CD4-positive, alpha-beta T cell treated with Interleukin-1 beta for 1 hour (primary cell): ENCODE measurements at places on chromosomes 7 and 10.

GRCh38 chr10:43965918-43966570 is 317.4 kb upstream of the ZNF32 start:
- DNase-seq: no peak

- no peak for DNase-seq
Measured at GRCh38 chr10:68135362-68135761, 26.1 kb downstream of the MYPN start.

- DNase-seq: no peak
Measured at GRCh38 chr7:132618271-132618955, 42.1 kb upstream of the PLXNA4 start.

GRCh38 chr7:76202666-76203030 is 952 bp downstream of the SRRM3 start:
- DNase-seq: no peak

DNA sequence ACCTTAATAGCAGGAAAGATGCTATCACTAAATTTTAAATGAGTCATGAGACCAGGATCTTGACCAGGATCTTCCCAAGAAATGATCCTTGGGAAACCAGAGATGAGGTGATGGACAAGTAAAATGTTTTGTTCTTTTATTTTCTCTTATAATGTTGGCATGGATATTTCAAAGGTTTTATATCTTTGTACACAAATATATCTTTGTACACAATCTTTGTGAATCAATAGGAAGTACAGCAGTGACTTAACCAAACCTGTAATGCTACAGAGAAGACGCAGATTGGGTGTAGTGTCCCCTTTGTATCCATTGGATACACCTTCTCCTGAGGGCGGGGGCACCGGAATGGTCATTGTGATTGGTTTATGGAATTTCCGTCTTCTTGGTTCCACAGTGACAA is 180.1 kb upstream of the CCDC6 start:
- DNase-seq: no peak

GRCh38 chr7:127588697-127589482 is 679 bp downstream of the ARF5 start:
- DNase-seq: peak; percentile 31

DNA sequence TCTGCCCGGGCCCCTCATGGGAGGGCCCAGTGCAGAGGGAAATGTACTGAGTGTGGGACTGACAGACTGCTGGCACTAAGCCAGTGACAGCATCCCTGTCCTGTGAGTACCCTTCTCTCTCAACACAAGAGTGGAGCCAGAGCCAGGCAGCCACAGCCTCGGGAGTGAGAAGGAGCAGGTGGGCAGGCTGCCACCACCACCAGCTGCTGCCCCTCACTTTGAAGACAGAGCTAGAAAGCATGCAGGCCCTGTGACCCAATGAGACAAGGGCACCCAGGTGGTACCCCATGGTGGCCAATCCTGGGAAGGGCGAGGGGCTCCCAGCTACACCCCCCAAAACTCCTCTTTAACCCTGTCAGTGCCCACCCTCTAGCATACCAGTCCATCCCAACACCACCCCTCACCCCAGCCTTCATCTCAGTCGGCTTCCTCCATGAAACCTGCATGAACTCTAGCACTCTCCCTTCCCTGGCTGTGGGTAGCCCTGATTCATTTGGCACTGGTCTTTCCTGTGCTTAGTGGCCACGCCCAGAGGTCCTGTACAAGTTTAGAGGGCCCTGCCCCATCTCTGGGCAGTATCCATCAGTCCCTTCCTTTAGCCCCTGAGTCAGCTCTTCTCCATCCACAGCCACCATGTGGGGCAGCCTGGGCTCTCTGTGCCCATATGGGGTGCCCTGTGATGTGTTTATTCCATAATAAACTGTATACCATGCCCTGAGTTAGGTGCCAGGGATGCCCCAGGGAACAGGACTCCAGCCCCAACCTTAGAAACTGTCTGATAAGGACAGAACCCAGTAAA is 207.0 kb upstream of the ZMIZ1 start:
- no peak for DNase-seq

- no peak for DNase-seq
Measured at GRCh38 chr10:75350791-75351190, 50.8 kb downstream of the ZNF503 start.

DNA sequence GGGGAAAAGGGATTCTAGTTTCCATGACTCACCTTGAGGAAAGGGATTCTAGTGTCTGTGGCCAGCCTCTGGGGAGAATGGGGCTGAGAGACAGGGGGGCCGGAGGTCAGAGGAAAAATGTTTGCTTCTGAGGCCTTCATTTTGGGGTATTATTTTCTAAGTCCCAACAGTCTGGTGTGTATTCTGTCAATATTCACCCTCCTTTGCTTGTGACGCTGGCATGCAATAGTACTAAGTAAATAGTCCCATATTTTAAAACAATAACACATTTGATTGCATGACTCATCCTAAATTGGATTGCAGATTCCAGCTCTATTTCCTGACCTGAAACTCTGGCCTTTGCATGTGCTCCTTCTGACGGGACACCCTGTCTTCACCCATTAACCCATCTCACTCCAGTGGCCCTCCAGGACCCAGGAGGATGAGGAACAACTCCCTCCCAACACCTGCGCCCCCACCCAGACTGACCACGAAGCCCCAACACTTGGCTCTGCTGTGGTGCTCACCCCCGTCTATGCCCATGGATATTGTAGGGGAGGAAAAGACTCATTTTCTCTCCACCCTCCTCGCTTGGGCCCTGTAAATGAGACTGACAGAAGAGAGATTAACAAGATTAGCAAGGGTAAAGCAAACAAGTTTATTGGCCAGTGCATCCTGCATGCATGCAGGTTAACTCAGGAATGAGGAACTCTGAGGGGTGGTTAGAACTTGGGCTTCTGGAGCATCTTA is 495.6 kb upstream of the KLF6 start:
- no peak for DNase-seq

DNA sequence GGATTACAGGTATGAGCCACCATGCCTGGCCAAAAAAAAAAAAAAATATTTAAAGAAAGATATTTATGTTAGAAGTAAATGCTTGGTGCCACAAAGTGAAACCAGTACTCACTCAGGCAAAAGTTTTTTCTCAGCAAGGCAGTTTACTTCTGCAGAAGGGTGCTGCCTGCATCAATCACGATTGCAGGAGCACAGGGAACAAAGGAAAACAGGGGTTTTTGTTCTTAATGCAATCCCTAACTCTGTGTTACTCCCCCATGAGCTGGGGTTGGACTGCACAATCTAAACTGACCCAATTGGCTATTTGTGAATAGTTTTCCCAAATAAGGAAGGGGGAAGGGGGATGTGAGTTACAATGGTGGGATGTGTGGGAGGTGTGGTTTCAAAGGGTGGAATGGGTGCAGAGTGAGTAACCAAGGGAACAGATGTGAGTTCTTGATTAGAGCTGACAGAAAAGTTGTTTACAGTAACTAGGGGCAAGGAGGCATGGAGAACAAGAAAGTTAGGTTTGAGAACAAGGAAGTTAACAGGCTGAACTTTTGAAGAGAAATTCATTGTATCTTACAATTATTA is 255.4 kb downstream of the TYW1 start:
- no peak for DNase-seq

DNA sequence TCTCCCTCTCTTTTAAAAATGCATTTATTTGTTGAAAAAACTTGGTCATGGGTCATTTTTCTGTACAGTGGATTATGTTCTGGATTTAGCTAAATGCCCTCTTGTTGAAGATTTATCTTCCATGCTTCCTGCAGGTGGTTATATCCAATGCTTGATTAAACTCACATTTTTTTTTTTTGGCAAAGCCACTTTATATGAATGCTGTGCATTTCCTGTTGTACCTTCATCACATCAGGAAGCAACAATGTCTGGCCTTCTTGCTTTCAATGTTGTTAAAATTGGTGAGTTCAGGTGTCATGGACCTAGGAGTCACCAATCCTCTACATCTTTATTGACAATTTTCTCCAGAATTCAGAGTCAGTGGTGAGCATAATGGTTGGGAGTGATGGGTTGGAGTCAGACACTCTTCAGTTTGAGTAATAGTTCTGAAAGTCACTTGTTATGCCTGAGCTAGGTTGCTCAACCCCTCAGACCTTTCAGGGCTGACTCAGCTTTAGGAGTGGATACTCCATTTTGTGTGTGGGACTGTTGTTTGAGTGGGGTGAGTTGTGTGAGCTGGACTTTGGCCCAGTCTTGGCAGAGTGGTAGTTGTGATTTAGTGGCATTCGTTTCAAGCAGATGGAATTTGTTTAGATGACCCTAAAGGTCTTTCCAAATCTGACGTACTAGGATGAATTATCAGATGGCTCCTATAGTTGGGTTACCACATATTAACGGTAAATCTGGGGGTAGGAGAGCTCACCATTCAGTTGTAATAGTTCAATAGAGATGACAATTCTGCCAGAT is 213.5 kb upstream of the ZNF32 start:
- DNase-seq: no peak

GRCh38 chr7:35555934-35556333 is 139.0 kb downstream of the HERPUD2 start:
- no peak for DNase-seq

DNA sequence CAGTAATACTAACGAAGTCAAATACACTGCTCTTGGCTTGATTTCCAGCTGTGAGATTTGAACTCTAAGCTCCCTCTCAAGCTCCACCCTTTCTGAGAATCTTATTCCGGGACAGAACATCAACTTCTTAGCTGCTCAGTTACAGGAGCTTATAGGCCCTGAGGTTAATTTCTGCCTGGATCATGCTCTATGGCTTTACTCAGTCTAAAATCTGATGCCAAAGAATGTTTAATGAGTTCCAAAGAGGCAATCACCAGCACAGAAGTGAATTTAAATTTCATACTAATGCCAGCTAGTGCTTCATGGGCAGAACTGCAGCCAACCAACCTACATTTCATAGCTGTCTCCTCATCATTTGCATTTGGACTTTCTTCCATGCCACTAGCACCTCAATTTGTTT is 707.2 kb downstream of the MAGI2 start:
- DNase-seq: no peak

DNA sequence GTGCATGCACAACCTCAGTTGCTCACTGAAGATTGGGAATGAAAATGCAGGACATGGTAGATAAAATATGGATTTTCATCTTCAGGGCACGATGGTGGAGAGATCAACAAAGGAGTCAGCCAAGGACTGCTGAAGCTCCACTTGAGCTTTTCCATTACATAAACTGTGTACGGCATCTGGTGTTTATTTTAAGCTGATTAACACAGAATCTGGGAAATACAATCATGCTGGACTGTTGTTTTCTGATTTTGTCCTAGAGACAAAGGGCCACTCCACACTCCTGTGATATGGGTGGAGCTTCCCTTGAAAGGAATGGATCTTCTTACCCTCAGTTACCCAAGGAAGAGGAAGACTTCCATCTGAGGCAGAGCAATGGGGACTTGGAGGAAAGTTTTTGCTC is 120.6 kb downstream of the SAMD9 start:
- no peak for DNase-seq

DNA sequence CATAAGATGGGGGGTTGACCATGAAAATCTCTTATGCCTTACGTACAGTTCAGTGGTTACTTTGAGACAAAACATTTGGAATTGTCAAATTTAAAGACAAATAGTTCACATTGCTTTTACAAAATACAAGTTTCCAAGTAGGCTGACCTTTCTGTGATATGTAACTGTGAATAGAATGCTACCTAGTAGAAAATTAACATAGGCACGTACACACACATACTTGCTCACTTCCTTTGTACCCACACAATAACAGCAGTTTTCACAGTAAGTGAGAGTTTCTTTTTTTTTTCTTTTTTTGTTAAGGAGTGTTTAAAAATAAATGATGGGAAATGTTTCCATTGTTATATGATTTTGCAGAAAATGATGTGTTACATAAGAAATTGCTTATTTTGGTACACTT is 53.3 kb upstream of the SP8 start:
- no peak for DNase-seq

GRCh38 chr10:131673396-131673795 is 227.4 kb upstream of the PPP2R2D start:
- DNase-seq: no peak

- DNase-seq: no peak
Measured at GRCh38 chr7:158856883-158857668, 718 bp downstream of the DYNC2I1 start.

- no peak for DNase-seq
Measured at GRCh38 chr10:33301097-33301789, 33.2 kb downstream of the NRP1 start.

DNA sequence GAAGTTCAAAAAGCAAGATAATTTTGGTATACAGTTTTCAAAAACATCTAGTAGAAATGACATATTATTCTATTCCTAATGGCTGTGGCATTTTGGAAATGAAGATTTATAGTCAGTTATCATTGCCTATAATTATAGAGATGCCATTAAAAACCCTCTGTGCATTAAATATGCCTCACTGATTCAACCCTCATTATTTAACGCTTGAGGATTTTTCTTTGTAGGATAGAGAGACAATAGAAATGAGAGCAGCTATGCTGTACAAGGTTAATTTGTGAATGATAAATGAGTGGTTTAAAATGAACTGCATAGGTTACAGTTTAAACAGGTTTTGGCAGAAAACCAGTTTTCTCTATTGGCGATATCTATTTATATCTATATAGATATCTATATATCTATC is 32.2 kb upstream of the SEMA3A start:
- no peak for DNase-seq

DNA sequence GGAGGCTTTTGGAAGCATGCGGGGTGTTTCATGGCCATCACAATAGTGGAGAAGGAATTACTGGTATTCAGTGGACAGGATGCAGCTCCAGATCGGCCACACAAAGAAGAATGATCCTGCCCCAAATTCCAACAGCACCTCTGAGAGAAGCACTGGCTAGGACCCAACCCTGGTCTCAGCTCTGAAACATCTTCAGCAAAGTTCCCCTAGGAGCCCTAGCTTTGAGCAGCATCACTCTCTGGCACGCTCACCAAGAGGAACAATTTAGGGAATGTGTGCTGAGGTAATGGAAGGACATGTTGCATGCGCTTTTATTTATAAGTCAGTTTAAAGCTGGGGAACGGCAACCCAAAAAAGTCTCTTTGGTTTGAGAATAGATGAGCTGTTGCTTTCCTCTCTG is 5.5 kb upstream of the OPN1SW start:
- no peak for DNase-seq

DNA sequence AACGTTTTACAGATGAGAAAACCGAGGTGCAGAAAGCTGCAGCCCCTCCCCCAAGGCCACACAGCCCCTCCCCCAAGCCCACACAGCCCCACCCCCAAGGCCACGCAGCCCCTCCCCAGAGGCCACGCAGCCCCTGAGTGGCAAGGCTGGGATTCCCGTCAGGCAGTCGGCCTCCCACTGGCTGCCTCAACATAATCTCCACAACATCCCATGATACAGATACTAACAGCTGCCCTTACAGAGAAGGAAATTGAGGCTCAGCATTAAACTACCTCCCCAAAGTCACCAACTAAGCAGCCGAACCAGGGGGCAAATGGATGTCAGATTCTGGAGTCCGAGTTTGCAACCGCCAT is 15.9 kb downstream of the SH3PXD2A start:
- no peak for DNase-seq

- DNase-seq: no peak
Measured at GRCh38 chr10:70478191-70479164, at the start of gene PALD1. Gene PALD1 (plus strand): TSS chr10:70478767. CDS start chr10:70525952, 47,185 bp downstream.
